ENCODE measurements at places on chromosomes 5 and 9.

- no peak for DNase-seq
Observed at GRCh38 chr9:69456201-69456600, 131.2 kb downstream of the ENTREP1 start.

GRCh38 chr5:93126634-93127033 is 454.4 kb downstream of the NR2F1-AS1 start:
- DNase-seq: no peak

GRCh38 chr9:70491426-70492318 is 77.2 kb upstream of the KLF9 start:
- no peak for DNase-seq

DNA sequence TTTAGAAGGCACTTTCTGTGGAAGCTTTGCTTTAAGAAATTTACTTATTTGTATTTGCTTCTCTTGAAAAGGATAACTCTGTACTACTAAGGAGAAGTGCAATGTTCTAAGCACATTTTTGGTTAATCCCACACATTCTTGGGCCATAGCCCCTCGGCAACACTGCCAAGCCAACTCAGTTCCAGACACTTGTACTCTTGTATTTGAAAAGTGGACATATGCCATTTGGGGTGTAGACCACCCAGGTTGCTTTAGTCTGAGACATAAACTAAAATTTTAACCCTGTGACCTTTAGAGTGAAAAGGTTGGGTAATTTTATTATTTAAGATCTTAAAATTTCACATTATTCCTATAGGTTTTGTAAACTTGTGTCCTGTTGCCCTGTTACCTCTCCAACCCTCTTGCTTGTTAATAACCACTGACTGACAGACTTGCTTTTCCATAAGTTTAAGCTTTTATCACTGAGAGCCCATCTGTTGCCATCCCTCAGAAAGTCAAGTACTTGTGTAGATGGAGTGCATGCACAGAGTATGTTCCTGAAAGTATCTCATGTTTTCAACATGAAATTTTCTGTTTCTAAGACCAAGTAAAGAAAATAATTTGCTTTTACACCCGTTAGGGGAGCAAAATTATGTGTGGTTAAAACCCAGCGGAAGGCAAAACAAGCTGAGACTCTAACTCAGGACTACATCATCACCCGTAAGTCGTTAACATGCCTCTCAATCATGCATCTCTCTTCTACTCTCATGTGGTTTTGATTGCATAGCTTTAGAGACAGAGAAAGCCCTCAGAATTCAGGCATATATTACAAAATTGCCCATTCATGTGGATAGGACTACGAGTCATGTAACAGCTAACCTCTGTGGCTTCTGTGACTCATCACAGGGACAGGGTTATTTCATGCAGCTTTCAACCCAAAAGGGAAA is 117.3 kb downstream of the GDNF start:
- DNase-seq: no peak

GRCh38 chr5:141692533-141692888 is 10.5 kb upstream of the ARAP3 start:
- DNase-seq: no peak

- DNase-seq: no peak
Observed at GRCh38 chr9:137757139-137757538, 120.4 kb upstream of the CACNA1B start.

DNA sequence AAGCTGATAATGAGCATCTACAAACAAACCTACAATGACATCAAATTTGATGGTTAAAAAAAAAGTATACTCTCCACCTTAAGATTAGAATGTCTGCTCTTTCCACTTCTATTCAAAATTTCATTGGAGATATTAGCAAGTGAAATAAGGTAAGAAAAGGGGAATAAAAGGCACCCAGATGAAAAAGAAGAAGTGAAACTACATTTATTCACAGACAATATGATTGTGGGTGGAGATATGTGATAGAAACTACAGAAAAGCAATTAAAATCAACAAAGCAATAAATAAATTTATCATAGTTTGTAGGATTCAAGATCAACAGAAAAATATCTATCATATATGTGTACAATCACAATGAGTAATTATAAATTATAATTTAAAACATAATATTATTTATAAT is 395.1 kb upstream of the CCNH start:
- no peak for DNase-seq
